ENCODE measurements at places on chromosomes 4 and X. TPM values are rescaled to one million over a fixed set of nuclear protein-coding genes. Genes with fewer than 3 reads are reported as not detected.

The SLIT2 gene
- 17.0 TPM for total RNA-seq

The POU3F4 gene
- total RNA-seq: under 0.01 TPM

The CT55 gene
- not detected for total RNA-seq

The FUNDC1 gene
- total RNA-seq: 12.2 TPM

The SASH3 gene
- not detected for total RNA-seq

The SLC34A2 gene
- not detected for total RNA-seq

The TRAM1L1 gene
- 0.50 TPM for total RNA-seq

The IQCM gene
- total RNA-seq: not detected

The FRG2 gene
- not detected for total RNA-seq

The FDCSP gene
- total RNA-seq: not detected

The CXCL8 gene
- 2.1 TPM for total RNA-seq

The KLHL13 gene
- 37.9 TPM for total RNA-seq

The TEC gene
- 0.37 TPM for total RNA-seq

The AMOT gene
- 2.4 TPM for total RNA-seq

The SLC10A4 gene
- total RNA-seq: 0.06 TPM

The FAM47E gene
- total RNA-seq: 0.66 TPM

The EDA gene
- total RNA-seq: 0.79 TPM

The TRAPPC11 gene
- total RNA-seq: 51.2 TPM

The AKAP4 gene
- not detected for total RNA-seq

The GBA3 gene
- total RNA-seq: under 0.01 TPM

The NKX3-2 gene
- total RNA-seq: 0.06 TPM

The CTAG1A gene
- not detected for total RNA-seq

The GPR34 gene
- total RNA-seq: not detected

The ETDB gene
- not detected for total RNA-seq

The YY2 gene
- total RNA-seq: 1.6 TPM

The LRIT3 gene
- not detected for total RNA-seq

The GPC4 gene
- total RNA-seq: 1.1 TPM

The DACH2 gene
- not detected for total RNA-seq

The AFAP1 gene
- 53.8 TPM for total RNA-seq

The HADH gene
- total RNA-seq: 9.5 TPM

The MAD2L1 gene
- total RNA-seq: 11.8 TPM

The SNX25 gene
- total RNA-seq: 34.2 TPM

The CAMK2D gene
- 292 TPM for total RNA-seq

The F8A2 gene
- total RNA-seq: not detected

The EMCN gene
- total RNA-seq: 7.6 TPM

The TEX13B gene
- not detected for total RNA-seq

The MYOZ2 gene
- total RNA-seq: 3.9 TPM

The APELA gene
- total RNA-seq: not detected

The LNX1 gene
- total RNA-seq: 16.6 TPM

The CYSLTR1 gene
- 0.26 TPM for total RNA-seq

Data from aortic smooth muscle cell (primary cell).